ENCODE measurements at places on chromosomes 7 and 10.

- no peak for DNase-seq
These were observed 85.3 kb downstream of the LARP4B start for GRCh38 chr10:846126-846685.

DNA sequence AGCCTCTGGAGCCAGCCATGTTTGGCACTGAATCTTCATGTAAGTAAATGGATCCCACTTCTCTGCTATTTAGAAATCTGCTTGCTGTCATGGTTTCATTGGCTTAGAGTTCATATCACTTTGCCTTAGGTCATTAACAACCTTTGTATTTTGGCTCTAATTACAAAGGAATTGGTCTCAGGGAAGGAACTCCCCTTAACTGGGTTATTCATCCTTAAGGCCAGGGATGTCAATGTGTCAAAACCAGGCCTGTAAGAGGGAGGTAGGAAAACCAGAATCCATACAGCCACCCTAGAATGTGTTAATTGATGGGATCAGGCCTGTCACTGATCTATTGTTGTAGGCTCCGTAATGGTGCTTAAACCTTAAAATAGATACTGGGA is 67.3 kb downstream of the ST7 start:
- DNase-seq = no peak

DNA sequence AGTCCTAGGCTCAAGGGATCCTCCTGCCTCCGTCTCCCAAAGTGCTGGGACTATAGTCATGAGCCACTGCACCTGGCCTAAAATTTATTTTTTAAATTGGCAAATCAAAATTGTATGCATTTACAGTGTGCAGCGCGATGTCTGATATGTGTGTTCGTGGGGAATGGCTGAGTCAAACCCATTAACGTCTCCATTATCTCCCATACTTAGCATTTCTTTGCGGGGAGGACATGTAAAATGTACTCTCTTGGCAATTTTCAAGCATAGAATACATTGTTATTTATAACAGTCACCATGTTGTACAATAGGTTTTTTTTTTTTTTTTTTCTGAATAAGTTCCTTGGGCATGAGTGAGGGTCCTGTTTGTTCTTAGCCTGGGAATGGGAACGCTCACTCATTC is 3.8 kb downstream of the TMEM184A start:
- no peak for DNase-seq

DNA sequence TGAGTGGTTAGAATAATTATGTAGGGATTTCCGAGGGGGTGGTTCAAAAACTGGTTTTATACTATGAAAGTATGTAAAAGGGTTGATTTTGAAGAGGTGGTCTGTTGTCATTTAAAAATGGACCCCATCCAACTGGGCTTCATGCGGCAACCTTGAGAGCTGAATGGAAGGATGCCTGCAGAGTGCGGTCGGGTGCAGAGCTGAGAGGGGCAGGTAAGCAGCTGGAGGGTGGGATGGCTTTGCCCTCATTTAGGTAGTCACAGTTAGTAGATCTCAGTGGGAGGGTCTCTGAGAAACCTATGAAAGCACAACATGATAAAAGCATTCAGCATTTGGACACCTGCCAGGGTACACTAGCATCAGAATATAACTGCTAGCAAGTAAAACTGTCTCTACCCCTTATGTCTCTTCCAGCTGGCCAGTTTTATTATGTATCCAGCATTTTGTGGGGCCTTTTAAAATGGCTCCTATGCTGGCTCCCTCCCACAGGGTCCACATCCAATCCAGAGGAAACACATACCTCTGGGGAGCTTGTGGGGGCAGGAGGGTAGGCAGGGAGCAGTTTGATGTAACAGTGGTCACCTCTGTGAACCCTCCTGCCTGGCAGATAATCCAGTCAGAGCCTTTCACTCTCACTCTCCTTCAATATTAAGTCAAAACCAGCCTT is 75.9 kb upstream of the MAGI2 start:
- DNase-seq = no peak

GRCh38 chr7:22611758-22612079 is 111.7 kb upstream of the STEAP1B start:
- DNase-seq = no peak

- DNase-seq = no peak
These were observed 9.6 kb downstream of the PSD start for GRCh38 chr10:102408728-102409603.

All from cerebellar nuclear complex (tissue), 1 donor.